Progenitor cell of endocrine pancreas (in vitro differentiated cells): ENCODE measurements at places on chromosomes 2 and 18.

DNA sequence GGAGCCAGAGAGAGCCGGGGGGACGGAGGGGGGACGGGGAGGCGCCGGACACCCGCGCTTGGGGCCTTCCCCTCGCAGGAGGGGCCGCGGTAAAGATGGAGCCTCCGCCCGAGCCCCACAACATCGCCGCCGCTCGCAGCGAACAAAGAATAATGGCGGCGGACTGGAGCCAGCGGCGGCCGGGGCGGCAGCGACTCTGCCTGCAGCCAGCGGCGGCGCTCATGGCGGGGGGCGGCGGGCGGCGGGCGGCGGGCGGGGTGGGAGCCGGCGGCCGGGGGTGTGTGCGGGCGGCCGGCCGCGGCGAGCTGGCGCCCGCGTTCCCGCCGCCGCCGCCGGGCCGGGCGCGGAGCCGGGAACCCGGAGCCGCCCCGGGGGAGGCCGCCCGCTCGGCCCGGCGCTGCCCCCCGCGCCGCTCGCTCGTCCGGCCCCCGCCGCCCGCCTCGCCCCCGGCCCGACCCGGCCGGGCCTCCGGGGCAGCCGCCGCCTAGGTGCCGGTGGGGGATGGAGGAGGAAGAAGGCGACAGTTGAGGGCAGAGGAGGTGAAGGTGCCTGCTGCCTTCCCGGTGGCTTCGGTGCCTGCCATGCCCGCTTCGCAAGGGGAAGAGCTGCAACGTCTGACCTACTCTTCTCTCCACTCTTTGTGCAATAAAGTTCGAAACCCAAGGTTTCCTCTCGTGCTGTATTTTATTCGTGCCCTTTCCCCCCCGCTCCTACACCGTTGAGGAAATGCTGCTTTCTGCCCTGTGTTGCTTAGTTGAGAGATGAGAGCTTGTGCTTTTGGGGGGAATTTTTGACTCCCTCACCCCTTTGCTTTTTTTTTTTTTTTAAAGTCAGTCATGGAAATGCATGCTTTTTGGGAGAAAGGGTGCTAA is 634 bp downstream of the CREB1 start:
- DNase-seq = peak; percentile 15

- DNase-seq = no peak
Observed at GRCh38 chr2:11007331-11008264, 95.9 kb downstream of the KCNF1 start.

DNA sequence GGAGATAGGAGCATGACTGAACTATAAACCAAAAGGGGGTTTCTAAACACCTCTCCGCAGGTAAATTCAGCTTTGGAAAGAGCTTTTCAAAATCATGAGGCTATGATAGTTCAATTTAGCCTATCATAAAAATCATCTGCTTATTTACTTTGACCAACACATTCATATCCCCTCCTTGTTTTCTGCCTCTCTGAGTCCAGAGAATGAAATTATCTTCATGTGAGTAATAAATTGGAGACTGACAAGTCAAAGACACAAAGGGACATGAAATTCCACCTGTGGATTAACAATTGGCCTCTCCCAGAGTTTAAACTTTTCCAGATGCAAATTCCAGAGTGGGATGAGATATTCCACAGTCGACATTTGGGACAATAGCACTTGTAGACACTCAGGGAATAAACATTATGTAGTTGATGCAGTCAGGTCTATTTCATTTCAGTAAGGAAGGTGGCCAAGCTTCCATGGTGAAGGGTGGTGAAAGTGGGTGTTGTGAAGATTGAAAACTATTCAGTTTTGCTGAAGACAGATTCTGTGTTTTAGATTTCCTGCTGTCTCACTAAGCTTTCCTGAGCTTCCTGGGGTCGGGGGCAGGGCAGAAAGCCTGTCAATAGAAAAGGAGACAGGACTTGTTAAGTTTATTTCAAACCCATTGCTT is 84.7 kb downstream of the CDC42EP3 start:
- DNase-seq = no peak

GRCh38 chr2:54092940-54093339 is 22.5 kb upstream of the ACYP2 start:
- DNase-seq = no peak

DNA sequence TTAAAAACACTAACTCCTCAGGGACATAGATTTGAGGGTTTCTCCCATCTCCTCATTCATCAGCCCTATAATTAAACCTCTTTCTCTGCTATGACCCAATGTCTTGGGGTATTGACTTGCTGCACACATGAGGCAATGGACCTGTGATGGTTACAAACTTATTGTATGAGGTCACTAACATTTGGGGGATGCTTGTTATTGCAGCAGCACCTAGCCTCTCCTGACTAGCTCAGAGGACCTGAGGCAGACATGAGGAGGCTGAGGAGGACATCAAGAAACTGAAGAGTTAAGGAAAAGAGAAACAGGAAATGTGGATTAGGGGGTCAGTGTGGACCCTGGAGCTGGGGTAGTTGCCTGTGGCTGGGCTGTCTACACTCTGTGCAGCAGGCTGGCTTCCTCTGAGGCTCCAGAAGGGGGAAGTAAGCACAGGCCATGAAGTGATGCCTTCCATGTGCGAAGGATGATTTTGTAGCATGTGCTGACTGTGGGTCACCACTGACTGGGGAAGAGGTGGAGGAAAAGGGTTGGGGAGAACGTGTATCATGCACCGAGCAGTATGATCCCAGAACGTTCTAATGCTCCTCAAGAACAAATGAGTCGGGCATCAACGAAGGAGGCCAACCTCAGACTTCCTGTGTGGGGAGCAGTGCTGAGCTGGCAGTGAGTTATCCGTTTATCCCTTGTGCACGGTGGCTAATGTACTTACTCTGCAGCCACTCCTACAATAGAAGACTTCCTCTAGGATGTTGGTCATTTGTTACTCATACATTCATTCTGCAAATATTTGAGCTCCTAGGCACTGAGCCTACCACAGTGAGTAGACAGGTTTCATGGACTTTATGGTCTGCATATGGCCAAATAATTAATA is 42.1 kb upstream of the RFX8 start:
- DNase-seq = no peak

- no peak for DNase-seq
Observed at GRCh38 chr2:59585655-59586054, 967.8 kb downstream of the BCL11A start.

DNA sequence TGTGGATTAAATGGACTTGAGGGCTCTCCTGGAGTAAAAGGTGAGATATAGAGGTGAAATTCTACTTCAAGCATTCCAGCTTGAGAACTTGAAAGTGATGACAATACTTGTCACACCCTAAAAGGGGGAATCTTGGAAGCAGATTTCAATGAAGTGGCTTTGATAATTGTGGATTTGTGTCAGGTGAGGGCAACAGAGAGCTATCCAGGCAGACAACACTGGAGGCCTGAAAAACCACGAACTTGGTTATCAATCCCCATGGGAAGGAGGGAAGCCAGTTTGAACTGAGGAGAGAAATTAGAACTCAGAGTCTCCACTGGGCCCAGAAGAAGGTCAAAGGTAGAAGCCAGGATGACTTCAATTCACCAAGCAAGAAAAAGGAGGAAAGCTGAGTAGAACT is 263.9 kb downstream of the FIGN start:
- DNase-seq = no peak

- no peak for DNase-seq
Observed at GRCh38 chr2:233058717-233059546, 1.2 kb upstream of the INPP5D start.

DNA sequence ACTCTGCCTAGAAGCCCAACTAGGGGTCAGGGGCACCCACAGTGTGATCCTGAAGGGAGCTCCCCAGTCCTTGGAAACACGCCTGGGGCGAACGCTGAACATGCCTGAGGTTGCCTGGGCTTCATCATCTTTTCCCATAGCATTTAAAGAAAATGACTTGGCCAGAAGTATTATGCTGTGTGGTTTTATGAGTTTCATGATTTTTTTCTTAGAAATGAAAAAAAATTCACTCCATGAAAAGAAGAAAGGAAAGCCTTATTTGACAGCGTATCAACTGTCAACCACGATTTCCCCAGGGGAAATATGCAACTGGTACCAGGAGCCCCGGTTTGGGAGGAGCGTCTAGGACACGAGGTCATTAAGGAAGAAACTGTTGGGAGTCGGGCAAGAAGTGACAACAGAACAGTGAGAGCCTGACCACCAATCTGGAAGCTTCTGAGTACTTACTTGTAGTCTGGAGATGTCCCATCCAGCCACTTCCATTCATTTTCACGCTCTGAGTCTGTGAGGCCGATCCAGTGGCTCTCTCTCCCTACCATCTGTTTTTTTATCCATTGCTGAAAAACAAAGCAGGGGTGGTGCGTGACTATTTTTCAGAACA is 63.5 kb upstream of the THOC1 start:
- DNase-seq = no peak

DNA sequence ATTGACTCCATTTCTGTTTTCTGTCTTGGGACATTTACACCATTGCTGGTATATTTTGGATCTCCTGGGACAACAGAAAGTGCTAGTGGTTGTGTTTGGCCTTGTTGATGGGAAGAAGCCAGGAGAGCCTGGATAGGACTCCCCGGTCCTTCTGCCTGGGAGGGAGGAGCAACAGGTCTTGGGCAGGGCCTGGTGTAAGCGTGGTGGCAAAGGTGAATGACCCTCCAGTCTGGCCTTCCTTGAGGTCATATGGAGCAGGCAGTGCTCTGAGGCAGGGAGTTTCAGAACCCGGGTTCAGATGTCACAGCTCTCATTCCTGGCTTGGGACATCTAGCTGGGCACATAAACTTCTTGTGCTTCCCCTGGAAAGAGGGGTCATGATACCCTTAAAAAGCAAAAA is 56.0 kb upstream of the RBM44 start:
- DNase-seq = no peak

- DNase-seq = no peak
Observed at GRCh38 chr2:76984359-76984758, 537.8 kb downstream of the LRRTM4 start.

GRCh38 chr2:29042561-29043075 is 31.7 kb downstream of the PCARE start:
- no peak for DNase-seq

- no peak for DNase-seq
Observed at GRCh38 chr2:118231759-118232158, 143.5 kb downstream of the INSIG2 start.

DNA sequence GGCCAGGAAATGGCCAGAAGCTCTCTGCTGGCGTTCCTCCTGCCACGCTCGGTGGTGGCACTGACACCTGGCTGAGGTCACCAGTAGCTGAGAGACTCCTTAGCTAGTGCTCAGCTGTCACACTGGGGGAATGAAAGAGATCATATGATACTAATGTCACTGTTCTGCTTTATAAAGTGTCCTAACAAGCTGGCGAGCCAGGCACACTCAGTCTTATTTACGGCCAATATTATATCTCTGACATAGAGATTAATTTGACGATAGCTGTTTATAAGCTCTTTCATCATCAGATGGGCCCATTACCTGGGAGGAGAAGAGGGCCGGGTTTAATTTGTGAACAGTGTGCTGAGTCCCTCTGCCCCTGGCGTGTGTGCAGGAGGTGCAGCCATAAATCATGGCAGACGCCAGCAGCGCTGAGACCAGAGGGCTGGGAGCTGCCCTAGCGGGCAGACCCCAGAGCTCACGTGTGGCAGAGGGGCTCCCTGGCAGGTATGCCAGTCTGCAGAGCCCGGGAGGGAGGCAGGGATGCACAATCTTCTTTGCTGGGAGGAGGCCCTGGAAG is 246.5 kb downstream of the HAUS1 start:
- DNase-seq = no peak

DNA sequence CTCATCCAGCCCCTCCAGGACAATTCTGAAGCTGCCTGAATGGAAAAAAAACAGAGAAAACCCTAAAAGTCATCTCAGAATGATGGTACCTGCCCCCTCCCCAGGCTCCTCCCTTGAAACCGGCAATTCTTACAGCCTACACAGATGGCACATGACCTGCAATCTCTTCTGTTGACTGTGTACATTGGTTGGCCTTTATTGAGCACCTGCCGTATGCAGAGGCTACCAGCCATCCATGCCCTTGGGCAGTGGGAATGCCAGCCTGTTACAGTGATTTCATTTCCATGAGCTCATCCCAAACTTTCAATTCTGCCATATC is 57.1 kb downstream of the EMX1 start:
- no peak for DNase-seq

DNA sequence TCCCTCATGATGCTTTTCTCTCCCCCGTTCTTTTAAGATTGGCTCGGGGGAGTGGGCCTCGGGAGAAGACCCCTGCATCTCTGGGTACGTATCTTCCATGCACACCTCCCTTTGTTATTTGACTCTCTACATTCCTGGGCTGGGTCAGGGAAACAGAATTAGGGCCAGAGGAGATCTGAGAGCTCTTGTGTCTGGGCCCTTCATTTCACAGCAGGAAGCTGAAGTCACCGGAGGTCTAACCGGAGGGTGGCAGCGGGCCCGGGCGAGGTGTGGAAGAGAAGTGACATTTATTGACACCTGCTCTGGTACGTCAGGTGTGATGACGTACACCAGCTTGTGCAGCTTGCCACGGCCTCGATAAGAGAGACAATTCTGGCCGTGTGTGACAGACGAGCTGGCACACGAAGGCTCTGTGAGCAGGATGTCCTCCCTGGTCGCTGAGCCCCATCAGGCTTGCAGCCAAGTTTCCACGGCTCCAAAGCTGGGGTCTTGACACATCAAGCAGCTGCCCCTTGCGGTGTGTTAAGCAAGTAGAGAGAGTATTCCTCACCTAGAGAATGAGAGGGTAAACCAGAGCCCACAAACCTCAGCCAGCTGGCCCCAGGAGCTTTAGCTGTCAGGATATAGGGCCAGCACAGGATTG is 30.4 kb downstream of the TOGARAM2 start:
- no peak for DNase-seq

DNA sequence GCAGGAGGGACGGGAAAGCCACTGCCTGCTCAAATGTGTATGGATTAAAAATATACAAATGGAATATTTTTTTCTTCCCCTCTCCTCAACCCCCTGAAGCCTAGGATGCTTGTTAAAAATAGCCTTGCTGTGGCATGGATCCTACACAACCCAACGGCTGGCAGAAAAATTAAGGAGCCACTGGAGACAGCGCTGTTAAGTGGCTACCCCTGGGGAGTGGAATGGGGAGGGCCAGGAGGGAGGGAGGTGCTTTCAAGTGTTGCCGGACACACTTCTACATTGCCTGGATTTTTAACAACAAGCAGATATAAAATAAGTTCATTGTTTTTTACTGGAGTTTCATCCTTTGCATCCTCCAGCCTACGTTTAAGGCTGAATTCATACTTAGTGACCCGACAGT is 66.6 kb downstream of the ZBTB7C start:
- no peak for DNase-seq

GRCh38 chr2:199163613-199164458 is 293.9 kb downstream of the SATB2 start:
- no peak for DNase-seq

DNA sequence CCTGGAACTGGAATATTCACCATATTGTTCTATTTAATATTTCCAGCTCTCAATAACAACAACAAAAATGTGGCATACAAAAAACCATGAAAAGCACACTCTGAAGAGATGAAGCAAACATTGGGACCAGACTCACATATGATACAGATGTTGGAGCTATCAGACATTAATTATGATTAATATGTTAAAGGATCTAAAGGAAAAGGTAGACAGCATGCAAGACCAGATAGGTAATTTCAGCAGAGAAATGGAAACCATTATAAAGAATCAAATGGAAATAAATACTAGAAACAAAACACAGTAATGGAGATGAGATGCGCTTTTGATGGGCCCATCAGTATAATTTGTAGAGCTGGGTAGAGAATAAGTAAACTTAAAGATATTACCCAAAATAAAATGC is 50.9 kb upstream of the MGAT4A start:
- no peak for DNase-seq
